ENCODE measurements at places on chromosomes 6 and 20. TPM values are rescaled to one million over a fixed set of nuclear protein-coding genes. Genes with fewer than 3 reads are reported as not detected.

- peaks cover 19% of the 10 kb centered on the region for H3K36me3 ChIP-seq
- H3K27me3 ChIP-seq: no peaks in the 10 kb centered on the region
- H3K4me3 ChIP-seq: no peak overlapping the region
- peaks cover 56% of the 10 kb centered on the region for H3K4me1 ChIP-seq
These were observed 30.7 kb downstream of the ARHGAP18 start for GRCh38 chr6:129679275-129679674.

- DNase-seq: no peak
- no peak overlapping the region for H3K27ac ChIP-seq
- no peak overlapping the region for H3K4me3 ChIP-seq
- peaks cover 33% of the 10 kb centered on the region for H3K4me1 ChIP-seq
These were observed 4.0 kb upstream of the HEY2 start for GRCh38 chr6:125745281-125746018.

GRCh38 chr6:133740816-133741215 lies 148.1 kb upstream of the TCF21 start:
- H3K27me3 ChIP-seq: no peaks in the 10 kb centered on the region
- H3K4me1 ChIP-seq: no peaks in the 10 kb centered on the region
- H3K4me3 ChIP-seq: no peak overlapping the region
- H3K27ac ChIP-seq: no peak overlapping the region
- no peak for DNase-seq

DNA sequence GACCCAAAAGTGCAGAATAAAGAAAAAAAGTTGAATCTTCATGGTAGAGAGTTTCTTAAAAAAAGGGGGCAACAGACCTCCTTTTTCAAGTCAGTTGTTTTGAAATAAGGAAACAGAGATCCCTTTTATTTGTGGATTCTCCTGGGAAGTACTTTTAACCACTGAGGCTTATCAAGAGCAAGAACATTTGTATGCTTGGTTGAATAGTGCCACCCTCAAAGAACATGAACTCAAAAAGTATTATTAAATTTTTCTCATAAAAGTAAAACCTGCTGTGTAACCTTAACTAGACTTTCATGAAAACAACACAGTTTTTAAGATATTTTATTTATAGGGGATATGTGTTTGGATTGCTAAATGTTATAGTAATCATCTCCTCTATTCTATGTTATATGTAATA lies at the start of gene DEFB110:
Gene DEFB110, minus strand, starts transcription at position 101 of the 400 bp plus-strand sequence. Its CDS starts 59 bp downstream, at position 42.
- H3K4me3 ChIP-seq: no peak within 1 kb of the TSS
- H3K4me1 ChIP-seq: no peaks in the 10 kb centered on the region
- H3K27ac ChIP-seq: no peak within 1 kb of the TSS
- no peaks in the 10 kb centered on the region for H3K36me3 ChIP-seq
- no peaks in the 10 kb centered on the region for H3K27me3 ChIP-seq
- DNase-seq: no peak

CRISP2 gene
- total RNA-seq: not detected
